ENCODE measurements at places on chromosomes 1 and 21.

DNA sequence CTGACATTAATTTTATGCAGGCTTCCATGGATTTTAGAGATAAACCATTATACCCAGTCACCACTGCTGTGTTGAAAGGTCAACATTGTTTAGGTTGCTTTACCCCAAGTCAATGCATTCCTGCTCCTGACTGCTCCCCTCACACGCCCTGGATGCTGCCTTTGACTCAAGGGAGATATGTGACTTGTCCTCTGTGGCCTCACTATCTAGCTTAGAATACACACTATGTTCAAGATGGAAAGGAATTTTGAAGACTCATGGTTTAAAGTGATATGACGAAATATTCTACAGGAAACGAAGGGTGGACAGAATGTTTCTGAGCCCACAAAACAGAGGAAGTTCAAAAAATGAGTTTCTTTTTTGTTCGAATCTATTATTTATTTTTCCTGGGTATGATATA, 170.4 kb upstream of the NR5A2 start:
- DNase-seq, result peak; percentile 74

DNA sequence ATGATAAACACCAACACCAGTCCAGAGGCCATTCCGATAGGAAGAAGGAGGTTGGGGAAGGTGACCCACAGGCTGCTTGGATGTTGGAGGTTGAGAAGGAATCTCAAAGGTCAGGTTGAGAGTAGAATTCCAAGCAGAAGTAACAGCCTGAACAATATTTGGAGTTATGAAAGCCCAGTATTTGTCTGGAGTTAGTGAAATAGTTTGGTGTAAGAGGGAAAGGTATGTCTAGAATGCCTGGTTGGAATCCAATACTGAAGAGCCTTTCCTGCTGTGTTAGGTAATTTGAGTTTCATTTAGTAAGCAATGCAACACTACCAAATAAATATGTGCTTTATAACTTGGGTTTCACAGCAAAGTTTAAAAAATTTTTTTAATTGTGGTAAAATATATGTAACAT, 70.5 kb upstream of the MCOLN3 start:
- DNase-seq, result no peak

DNA sequence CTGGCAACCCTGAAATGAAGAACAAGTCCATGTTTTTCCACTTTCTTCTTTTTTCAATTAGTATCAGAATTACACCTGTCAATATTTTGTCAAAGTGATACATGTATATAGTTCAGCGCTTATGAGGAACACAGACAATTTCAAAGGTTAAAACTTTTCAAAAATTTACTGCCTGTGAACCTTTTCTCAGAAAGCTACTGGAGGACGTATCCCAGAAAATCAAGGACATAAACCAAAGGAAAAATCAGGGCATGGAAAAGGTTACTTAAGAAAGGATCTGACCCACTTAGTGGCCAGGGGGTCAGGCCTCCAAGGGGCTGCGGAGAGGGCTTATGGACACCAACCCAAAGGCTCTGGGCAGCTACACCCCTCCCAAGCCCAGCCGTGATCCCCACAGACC, 81.1 kb upstream of the ACTRT2 start:
- DNase-seq, result no peak

DNA sequence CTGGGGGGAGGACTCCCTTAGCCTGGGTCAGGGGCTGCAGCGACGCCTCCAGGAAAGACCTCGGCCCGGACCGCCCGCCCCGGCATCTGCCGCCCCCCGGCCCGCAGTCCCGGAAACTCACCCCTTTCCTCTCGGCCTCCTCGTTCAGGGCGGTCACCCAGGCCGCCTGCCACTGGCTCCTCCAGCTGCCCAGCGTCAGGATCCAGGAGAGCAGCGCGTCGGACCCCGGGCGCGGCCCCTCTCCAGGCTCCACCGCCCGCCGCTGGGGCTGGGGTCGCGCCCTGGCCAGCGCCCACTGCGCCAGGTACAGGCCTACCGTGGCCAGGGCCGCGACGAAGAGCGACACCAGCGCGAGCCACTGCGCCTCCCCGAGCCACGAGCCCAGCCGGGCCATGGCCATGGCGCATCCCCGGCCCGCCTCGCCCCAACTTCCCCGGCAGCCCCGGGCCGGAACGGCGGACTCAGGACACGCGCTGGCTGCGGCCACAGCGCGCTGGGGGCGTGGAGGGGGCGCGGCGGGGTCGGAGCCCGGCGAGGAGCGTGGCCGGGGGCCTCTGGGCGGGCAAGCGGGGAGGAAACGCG, 478 bp downstream of the C2CD2 start:
- DNase-seq, result no peak

GRCh38 chr21:42155045-42155855, 63.7 kb upstream of the ABCG1 start:
- no peak for DNase-seq

GRCh38 chr1:232795497-232796053, 9.6 kb upstream of the MAP10 start:
- DNase-seq, result no peak

DNA sequence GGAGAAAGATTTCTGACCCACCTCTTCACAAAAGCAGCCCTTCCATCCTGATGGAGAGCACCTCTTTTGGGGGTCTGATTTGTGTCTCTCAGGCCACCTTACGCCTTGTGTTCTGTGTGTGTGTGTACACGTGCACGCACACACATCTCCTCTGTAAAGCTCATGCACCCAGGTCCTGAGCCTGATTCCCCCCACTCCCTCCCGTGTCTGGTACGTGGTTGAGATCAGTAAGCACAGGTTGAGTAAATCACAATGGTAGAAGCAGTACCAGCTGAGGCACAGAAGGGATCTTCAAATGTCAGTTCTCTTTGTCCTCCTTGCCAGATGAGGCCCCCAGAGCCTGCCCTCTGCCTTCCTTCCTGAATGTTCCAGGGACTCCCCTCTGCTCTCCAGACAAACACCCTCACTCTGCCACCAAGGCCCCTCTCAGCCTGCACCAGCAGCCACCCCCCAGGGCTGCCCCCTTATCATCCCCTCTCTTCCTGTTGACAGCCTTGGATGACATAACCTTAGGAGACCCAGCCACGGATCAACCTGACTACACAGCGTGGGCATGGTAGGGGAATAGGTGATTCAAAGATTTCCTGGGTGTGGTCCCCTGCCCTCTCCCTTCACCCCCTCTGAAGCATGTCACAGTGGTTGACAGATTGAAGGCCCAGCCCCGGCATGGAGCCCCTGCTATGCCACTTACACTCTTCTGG, 112.8 kb downstream of the HIVEP3 start:
- no peak for DNase-seq

Data from SIG-M5 (cell line).